RWPE2 (cell line): ENCODE measurements at places on chromosomes 5 and 9.
A peak's percentile ranks its signal among the peaks of the same experiment; 100 is the strongest.

DNA sequence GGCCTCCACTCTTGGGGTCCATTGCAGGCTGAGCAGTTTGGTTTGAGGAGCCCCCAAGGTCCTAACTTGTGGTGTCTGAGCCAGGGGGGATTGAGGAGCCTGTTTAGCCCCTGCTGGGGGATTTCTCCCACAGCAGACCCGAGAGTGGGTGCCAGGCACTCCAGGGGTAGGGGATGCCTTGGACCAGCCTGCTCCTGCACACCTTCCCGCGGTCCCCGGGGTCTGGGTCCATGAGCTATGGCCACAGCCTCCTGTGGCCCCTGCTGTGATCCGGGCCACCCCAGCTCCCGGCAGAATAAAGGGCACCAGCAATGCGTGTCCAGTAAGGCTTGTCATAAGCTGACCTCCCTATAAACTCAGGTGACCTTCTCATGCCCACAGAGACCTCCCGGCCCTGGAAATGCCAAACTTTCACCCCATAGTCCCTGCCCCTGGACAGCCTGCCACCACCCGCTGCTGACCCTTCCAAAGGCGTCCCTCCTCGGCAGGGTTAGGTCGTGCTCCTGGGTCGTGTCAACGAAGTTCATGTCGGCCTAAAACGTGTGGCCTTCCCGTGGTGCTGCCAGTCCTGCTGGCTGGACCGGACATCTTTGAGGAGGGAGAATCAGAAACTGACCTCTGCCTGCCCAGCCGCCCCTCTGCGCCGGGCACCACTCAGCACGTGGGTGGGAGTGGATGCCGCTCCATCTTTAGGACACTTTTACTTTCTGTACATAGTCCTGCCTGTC, 137.6 kb downstream of the MRPL36 start:
- DNase-seq: no peak

DNA sequence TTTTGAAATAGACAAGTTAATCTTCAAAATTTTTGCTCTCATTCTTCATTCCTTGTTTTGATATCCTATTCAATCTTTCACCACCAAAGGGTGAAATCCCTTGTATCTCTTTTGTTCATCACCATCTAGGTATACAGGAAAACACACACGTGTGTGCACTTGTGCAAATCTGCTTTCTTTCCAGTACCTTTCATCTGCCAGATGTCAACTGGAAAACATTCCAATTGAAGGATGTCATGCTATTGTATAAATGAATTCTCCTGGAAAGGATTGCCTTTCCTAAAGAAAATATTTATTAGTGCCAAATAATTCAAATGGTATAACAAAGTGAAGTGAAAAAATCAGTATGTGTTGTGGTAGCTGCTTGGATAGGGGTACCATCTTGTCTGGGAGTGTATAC, 123.7 kb downstream of the RANBP17 start:
- no peak for DNase-seq

- DNase-seq: no peak
Measured at GRCh38 chr9:134800791-134801339, 79.7 kb upstream of the FCN2 start.

- DNase-seq: peak; percentile 92
Measured at GRCh38 chr5:176578391-176578808, 29.3 kb downstream of the CDHR2 start.

GRCh38 chr5:120330558-120330957, 133.5 kb upstream of the PRR16 start:
- no peak for DNase-seq

DNA sequence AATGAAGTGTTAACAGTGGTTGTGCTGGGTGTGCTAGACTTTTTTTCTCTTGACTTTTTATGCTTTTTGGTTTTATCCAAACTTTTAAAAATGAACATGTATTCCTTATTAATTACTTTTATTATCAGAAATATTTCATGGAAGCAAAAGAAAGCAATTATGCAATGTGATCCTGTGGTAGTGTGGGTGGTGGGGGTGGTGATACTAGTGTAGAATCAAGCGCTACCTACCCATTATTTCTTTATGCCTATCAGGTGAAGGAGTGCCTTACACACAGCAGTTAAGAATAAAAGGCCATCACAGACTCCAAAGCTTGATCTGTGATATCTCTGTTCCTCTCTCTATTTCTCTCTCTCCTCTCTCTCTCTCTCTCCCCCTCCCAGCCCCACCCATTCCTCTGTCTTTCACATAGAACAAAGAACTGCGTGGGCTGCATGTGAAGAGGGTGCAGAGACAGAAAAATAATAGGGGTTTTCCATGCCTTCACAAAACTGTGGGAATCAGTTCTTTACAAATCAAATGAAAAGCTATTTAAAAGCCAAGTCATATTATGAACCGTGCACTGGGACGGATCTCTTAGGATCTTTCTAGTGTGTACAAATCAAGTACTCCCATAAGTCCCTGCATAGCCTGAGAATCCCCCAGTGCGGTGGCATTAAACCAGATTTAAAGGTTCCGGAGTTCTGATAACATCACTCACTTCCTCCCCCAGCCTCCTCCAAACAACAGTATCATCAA, 351.2 kb downstream of the RAB3C start:
- DNase-seq: no peak

- DNase-seq: no peak
Measured at GRCh38 chr5:121366515-121366914, 485.2 kb upstream of the FTMT start.

GRCh38 chr5:79577693-79578092, 34.5 kb upstream of the TENT2 start:
- no peak for DNase-seq

DNA sequence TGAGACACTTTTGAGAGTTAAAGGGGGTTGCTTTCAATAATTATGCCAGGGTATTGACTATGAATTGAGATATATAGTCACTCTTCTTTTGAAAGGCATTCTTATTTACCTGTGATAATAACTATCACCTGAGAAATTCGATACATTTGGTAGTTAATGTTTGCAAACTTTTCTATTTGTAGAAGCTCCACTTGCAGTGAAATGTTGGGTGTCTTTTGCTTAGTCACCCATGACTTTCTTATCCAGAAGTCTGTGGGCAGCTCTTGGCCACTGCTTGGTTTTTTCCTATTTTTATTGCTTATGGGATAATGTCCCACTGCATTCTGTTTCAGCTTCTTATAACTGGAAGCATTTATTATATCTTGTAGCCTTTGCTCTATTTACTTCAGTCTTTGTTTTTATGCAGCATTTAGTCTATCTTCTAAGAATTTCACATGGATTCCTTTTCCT, 3.9 kb downstream of the MACIR start:
- no peak for DNase-seq
